ENCODE measurements at places on chromosomes 13 and 19.

- ATAC-seq = peak; percentile 89
Measured at GRCh38 chr19:40549007-40549708, 27.5 kb upstream of the SHKBP1 start.

DNA sequence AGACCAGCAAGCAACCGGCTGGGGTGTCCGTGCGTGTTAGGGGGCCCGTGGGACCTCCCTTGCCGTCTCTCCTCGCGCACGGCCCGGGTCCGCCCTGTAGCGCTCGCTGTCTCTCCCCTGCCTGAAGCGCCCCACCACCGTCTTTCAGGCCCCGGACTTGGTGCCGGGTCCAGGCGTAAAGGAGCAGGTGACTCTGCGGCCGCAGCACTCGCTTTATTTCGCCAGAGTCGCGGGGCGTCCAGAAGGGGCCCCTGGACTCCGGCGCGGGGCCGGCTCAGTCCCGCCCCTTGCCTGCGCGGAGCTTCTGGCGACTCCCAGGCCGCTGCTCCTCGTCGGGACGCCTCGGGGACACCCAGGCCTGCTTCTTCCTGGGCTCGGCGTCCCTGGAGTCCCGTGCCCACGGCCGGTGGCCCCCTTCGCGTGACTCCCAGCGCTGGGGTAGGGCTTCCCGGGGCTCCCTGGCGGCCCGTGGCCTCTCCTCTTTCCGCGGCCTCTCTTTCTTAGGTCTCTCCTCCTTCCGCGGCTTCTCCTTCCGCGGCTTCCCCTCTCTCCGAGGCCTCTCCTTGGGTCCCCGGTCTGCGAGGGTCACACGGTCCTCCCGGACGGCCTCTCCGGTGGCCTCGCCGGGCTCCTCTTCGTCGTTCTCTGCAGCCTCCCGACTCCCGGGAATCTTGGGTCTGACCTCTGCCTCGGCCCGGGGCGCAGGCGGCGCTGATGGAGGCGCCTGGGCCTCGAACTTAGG, 3.1 kb downstream of the AMH start:
- no peak for ATAC-seq

GRCh38 chr13:28819735-28820098, 422 bp upstream of the MTUS2 start:
- peak; percentile 85 for ATAC-seq

GRCh38 chr19:56690670-56691069, 19.1 kb upstream of the ZNF835 start:
- no peak for ATAC-seq

DNA sequence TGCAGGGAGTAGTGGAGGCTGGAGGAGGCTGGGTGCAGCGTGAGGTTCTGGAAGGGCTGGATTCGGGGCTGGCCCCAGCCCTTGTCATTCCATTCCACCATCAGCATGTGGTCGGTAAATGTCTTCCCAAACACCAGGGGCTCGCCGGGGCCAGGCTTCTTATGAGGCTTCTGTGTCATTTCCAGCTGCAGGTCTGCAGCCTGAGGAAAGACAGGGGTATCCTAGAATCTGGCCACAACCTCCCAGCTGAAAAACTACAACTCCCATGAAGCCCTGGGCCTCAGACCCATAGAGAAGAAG, 4.4 kb downstream of the BCAT2 start:
- no peak for ATAC-seq

GRCh38 chr19:2034729-2035589, 16.1 kb downstream of the MKNK2 start:
- ATAC-seq = peak; percentile 25

DNA sequence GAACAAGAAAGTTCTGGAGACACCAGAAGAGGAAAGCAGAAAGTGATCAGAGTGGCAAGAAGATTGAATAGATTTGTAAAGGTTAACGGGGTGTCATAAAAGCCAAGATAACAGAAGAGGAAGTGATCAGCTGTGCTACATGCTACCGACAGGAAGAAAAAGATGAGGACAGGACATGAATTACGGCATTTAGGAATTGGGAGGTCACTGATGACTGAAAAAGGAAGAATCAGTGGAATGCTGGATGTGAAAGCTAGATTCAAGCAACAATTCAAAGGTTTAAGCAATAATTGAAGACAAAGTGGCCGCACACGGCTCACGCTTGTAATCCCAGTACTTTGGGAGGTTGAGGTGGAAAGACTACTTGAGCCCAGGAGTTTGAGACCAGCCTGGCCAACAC, 15.1 kb downstream of the ZNF160 start:
- ATAC-seq = no peak

GRCh38 chr19:32018014-32018413, 327.4 kb upstream of the ZNF507 start:
- ATAC-seq = no peak

All from activated T-helper 17 cell treated with anti-CD3 and anti-CD28 coated beads, Interleukin-2, amount 50 U/mL, for 72 hours (primary cell).